ENCODE measurements at places on chromosomes 12 and 14.

- DNase-seq = peak; percentile 61
Measured at GRCh38 chr12:85836197-85837090, at the start of gene RASSF9. RASSF9 (minus strand) TSS chr12:85836409; CDS start chr12:85836201, 208 bp downstream.

GRCh38 chr12:50733706-50734105 is 30.2 kb upstream of the ATF1 start:
- DNase-seq = no peak

GRCh38 chr12:51694146-51694545 is 103.1 kb downstream of the SCN8A start:
- no peak for DNase-seq

DNA sequence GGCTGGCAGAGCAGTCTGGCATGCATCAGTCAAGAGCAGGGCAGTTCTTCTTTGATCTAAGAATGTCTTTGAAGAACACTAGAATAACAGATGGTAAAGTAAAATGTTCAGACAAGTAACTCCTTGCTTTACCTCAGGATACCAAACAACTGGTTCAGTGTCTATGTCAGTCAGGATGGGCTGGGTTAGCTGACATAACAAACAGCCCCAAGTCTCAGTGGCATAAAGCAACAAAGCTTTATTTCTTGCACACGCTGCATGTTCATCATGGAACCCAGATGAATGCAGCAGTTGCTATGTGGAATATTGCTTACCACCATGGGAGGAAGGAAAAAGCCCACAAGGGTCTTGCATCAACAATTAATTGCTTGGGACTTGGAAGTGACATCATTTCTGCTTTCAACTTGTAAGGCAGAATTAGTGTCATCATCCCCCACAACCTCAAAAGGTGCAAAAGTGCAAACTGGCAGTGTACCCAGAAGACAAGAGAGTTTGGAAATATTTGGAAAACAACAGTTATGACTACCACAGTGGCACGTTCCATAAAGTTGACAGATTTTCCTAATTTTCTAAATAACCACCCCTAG is 21.2 kb downstream of the GPRC5D start:
- DNase-seq = no peak

GRCh38 chr14:103109535-103110441 is 13.5 kb upstream of the TNFAIP2 start:
- no peak for DNase-seq

DNA sequence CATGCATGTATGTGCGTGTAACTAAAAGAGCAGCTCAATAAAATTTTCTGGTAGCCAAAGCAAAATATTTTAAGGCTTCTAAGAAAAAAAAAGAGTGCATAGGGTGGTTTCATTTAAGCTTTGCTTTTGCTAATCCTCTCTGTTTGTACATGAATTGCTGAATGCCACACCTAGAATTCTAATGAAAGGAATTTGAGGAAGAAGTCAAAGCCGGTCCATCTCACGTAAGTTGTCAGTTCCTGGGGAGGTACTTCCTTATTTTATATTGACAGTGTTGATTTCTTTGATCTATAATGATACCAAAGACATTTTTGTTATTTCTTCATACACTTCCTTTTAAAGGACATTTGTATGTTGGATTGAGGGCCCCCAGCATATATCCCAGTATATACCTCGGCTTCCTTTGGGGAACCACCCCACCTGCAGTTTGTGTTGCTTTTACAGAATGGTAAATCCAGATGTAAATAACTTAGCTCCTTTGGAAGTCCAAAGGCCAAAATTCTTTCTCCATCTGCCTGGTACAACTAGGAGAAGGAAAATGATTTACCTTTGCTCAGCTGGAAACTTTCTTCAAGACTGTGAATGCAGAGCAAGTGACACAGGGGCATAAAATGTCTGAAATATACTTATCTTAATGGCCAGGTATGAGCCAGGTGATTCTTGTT is 420.9 kb upstream of the ATP2B1 start:
- DNase-seq = no peak

GRCh38 chr12:115078334-115078733 is 394.4 kb upstream of the TBX3 start:
- no peak for DNase-seq

- no peak for DNase-seq
Measured at GRCh38 chr12:91264178-91264577, 81.6 kb upstream of the DCN start.
